Panc1 (cell line): ENCODE measurements at places on chromosomes 11 and 22.

DNA sequence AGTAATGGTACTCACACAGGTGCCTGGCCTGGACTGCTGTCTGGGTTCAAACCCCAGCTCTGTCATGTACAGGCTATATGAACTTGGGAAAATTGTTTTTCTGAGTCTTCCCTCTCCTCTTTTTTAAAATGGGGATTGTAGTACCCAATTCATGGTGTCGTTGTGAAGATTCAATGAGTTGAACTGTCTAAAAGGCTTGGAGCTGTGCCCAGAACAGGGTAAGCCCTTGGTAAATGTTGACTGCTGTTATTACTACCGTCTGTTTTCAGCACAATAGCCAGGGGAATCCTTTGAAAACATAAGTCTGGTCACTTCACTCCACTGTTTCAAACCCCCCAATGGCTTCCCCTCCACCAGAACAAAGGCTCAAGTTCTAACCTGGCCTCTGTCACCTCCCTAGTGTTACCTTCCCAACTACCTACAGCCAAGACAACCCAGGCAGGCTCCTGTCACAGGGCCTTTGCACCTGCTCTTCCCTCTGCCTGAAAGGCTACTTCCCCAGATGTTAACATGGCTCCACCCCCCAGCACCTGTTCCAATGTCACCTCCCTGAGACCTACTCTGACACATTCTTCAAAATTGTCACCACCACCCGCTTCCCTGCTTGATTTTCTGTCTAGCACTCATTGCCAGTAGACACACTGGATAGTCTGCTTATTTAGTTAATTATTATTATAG is 152.8 kb downstream of the CHST1 start:
- DNase-seq, result no peak

GRCh38 chr11:14645015-14645912 is 1.7 kb downstream of the PDE3B start:
- DNase-seq, result no peak

DNA sequence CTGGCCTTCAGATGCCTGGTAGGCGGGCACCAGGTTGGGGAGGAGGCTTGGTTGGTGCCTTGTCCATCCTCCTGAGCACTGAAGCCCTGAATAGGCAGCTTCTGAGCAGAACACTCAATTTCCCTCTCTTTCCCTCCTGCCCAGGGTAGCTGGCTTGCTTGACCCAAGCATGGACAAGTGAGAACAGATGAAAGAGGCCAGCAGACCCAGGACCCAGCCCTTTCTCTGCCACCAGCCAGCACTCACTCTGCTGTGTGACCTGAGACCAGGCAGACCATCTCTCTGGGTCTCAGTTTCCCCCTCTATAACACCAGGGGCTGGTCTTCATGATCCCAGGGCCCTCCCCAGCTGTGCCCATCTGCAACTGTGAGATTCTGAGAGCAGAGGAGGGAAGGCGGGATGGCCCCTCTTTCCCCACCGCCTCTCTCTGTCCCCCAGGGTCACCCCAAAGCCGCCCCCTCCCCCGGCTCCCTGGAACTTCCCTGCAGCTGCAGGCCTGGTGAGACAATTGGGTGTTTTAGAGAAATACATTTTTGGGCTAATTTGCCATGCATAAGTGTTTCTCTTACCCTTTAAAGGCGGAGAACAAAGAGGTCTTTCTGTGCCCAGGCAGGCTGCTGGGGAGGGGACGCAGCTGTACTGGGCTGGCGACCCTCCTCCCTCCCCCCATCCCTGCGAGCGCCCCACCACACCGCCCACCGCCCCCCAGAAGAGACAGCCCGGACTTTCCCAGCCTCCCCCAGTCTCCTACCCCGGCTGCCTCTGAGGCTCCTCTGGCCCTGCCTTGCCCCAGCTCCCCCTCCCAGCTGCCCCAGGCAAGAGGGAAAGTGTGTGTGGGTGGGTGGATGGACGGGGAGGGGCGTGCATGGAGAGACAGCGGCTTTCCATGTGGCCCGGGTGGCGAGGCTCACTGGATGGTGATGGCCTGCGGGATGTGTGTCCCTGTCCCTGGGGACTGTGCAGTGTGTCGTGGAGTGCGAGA is 30.8 kb upstream of the PICK1 start:
- DNase-seq, result no peak

GRCh38 chr11:6855971-6856541 is 6.8 kb upstream of the OR10A2 start:
- DNase-seq, result no peak

DNA sequence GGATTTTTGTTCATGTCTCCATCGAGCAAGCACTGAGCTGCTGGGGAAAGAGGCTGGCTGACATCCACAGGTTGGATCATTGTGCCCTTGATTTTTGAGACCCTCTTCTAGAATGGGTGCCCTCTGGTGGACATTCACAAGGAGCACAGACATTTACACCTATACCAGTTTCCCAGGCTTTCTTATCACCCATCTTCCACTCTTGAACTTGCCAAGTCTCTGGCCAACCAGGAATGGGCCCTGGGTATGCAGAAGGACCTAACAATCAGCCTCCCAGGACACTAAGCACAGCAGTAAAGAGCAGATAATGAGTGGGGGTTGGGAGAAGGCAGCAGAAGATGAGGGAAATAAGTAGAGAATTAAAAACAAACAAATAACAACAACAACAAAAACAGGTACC is 5.7 kb upstream of the INTS4 start:
- DNase-seq, result peak; percentile 47

- no peak for DNase-seq
These were observed 5.8 kb upstream of the UBQLNL start for GRCh38 chr11:5522308-5522707.

GRCh38 chr11:15073361-15074205 is at the start of gene CALCB:
Gene CALCB (plus strand): TSS chr11:15073593. CDS start chr11:15074719, 1,126 bp downstream.
- no peak for DNase-seq

GRCh38 chr11:134532131-134532920 is 120.3 kb upstream of the B3GAT1 start:
- no peak for DNase-seq

- no peak for DNase-seq
These were observed 9.3 kb downstream of the MRPL16 start for GRCh38 chr11:59801160-59801706.

- no peak for DNase-seq
These were observed 57.8 kb upstream of the SHANK2 start for GRCh38 chr11:71310184-71310583.

DNA sequence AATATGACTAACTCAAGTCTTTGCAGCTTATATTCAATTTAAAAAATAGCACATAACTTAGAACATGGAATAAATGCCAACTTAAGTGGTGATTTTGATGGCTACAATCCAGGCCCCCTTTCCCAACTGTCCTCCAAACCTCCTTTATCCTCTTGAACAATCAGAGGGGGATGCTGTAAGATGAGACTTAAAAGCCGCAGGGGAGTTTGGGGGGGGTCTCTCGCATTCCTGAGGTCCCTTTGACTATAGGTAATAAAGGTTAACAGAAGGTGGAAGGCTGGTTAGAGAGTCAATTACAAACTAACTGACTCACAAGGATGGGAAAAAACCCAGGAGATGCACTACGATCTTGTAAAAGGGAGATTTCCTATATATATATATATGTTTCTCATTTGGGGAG is 101.8 kb downstream of the KIRREL3 start:
- DNase-seq, result no peak

- no peak for DNase-seq
These were observed 1.4 kb downstream of the MRGPRF start for GRCh38 chr11:69011624-69012091.

DNA sequence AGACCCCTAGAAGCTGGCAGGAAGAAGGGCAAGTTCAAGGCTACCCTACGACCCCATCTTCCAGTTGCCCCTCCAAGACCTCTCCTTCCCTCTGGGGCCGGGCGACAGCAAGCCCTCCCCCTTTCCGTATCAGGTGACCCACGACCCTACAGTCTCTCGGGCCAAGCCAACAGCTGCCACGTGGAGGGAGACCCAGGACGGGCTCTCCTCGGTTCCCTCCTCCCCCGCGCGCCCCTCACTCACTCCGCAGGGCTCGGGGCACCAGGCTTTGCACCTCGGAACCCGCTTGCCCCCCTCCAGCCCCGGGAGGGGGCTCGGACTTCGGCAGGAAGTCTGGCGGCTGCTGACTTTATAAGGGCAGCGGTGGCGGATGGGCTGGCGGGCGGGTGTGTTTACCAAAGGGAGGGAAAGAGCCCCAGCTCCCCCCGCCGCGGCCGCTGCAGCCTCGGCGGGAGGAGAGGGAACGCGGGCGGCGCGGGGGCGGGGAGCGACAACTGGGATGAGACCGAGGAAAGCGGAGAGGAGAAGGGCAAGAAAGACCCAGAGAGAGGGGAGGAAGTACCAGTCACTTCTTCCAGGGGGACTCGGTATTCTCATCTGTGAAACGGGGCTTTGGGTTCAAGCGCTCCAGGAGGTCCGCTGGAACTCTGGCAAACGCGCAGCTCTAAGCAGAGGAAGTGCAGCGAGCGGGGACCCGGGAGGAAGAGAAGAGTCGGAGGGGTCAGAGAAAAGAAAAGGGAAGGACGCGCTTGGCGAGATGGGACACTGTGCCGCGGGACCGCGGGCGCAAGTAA is 767 bp downstream of the SLC43A1 start:
- no peak for DNase-seq

- no peak for DNase-seq
These were observed 47.9 kb upstream of the SLC25A1 start for GRCh38 chr22:19226428-19226827.

- no peak for DNase-seq
These were observed 4.7 kb upstream of the NXPE2 start for GRCh38 chr11:114673661-114674060.

- no peak for DNase-seq
These were observed 163.6 kb downstream of the NTM start for GRCh38 chr11:131533998-131534397.

DNA sequence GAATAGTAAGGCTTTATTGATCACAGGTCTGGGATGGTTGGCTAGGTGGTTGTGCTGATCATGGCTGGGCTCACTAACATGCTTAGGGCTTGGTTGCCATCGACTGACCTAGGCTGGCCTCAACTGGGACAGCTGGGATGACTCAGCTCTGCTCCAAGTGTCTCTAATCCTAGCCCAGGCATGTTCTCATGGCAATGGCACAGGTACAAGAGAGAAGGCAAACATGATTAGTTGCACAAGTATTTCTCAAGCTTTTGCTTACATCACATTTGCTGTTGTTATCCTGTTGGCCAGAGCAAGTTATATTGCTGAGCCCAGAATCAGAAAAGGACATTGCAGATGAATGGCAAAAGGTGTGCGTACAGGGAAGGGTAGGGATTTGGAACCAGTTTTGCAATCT is 68.5 kb upstream of the SLC35C1 start:
- DNase-seq, result no peak

- no peak for DNase-seq
These were observed 32.0 kb downstream of the CD82 start for GRCh38 chr11:44597358-44598012.
